Activated CD4-positive, CD25-positive, alpha-beta regulatory T cell treated with anti-CD3 and anti-CD28 coated beads, Interleukin-2, amount 50 U/mL, for 24 hours (primary cell): ENCODE measurements at places on chromosomes 4 and X.

- no peak for ATAC-seq
These were observed 53.5 kb downstream of the PLAC1 start for GRCh38 chrX:134604701-134605311.

DNA sequence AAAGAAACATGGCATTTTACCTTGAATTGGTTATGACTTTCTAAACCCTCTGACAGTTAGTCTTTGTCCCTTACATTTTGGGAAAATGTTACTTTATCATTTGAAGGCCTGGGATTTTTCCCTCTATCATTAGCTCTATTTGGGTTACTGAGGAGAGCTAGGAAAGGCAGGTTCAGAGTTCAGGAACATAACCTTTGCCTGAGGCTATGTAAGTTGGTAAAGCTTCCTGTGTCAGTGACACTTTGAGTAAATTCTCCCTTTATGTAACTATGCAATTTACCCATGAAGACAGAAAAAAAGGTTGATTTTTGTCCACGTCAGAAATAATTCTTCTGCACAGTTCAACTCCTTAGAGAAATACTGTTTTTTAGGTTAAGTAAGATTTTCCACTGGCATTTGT lies 171.8 kb upstream of the NRK start:
- no peak for ATAC-seq

DNA sequence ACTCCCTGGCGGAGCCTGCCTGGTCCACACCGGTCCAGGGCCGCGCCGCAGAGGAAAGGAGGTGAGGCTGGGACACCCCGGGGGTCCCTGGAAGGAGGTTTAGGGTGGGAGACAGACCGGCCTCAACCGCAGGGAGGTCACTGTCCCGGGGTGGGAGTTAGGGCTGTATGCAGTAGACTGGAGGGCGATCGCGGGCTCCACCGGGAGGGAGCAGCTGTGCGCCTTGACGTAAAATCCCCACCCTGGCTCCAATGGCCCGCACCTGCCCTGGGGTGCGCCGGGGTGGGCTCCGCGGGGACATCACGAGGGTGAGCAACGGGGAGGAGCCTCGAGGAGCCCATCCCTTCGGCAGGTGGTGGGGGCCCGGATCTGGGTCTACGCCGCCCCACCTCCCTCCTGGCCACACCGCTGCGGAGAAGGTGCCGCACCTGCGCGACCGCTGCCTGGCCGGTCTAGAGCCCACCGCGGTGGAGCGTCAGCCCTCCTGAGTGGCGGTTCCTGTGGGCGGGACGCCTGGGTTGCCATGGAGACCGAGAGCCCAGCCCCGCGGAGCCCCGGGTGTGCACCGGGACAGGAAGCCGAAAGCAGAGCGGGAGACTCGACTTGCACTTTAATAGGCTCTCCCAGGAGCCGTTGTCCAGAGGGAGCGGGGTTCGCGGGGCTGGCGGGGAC lies 105.1 kb downstream of the ADRA2C start:
- no peak for ATAC-seq

GRCh38 chr4:71201057-71201456 lies 137.8 kb upstream of the SLC4A4 start:
- ATAC-seq = no peak

DNA sequence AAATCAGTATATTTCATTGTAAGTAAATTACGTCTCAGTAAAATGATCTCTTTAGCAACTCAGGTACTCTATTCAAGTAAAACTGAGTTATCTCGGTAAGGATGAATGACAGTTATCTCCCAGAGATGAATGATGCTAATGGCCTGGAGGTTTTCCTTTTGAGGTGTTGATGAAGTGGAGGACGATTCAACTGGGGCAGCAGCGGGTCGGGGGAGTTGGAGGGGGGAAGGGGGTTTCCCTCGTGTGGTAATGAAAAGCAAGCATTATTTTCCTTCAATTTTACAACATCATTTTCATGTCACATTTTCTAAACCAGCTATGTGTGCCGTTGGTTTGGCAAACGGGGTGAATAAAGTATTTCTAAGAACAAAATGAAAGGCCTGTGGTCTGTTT lies 92.4 kb upstream of the ATXN3L start:
- no peak for ATAC-seq

DNA sequence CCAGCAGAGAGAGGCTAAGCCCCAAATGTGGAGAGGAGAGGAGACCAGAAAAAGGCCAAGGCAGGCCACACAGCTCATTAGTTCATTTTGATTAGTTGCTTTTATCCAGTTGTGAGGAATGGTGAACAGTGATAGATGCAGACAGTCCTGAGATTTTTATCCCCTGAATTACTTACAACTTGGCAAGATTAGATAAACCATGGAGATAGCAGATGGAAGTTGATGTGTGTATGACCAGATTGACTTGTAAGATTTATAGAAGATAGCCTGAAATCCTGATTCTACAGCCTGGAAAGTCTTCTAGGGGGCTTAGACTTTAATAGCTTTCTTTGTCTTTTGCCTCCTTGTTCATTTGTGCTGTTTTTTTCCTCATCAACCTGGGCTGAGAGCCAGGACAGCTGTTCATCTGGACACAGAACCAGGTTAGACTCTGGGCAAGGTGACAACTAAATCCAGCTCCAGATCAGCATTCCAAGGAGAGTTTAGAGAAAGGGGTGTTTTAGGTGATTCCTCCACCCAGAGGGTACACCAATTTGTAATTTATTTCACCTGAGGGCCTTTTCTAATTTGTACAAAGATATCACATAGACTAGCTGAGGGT lies 215.5 kb downstream of the SPATA18 start:
- no peak for ATAC-seq

DNA sequence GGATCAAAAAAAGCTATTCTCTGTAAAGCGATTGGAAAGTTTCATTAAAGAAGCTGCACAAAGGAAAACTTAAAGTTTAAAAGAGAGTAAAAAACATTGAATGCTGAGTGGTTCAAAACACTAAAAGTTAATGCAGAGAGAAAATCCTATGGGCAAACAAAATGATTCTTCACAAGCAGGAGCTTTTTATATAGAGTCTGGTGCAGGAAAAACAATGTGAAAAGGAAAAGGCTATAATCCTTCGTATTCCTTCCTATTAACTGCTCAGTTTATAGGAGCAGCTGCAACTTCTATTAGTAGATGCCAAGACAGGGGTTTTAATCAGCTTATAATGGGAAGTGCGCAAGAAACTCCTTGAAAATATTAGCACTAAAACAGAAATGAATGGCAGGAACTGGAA lies 100.7 kb downstream of the PDGFC start:
- no peak for ATAC-seq

DNA sequence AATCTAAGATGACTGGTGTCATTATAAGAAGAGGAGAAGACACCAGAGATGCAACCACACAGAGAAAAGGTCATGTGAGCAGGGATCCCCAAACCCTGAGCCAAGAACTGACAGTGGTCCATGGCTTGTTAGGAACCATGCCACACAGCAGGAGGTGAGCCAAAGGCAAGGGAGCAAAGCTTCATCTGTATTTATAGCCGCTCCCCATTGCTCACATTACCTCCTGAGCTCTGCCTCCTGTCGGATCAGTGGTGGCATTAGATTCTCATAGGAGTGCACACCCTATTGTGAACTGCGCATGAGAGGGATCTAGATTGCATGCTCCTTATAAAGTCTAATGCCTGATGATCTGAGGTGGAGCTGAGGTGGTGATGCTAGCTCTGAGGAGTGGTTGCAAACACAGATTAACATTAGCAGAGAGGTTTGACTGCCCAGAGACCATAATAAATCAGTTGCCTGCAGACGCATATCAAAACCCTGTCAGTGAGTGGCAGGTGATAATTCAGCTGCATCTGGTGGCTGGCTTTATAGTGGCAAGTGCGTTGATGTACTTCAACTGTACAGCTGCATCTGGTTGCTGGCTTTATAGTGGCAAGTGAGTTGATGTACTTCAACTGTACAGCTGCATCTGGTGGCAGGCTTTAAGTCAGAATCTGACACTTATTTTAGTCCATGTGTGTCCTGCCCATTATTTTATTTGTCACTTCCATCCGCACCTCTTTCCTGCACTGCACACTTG lies 19.8 kb upstream of the CXCL2 start:
- no peak for ATAC-seq

- no peak for ATAC-seq
These were observed 42.3 kb upstream of the CCSER1 start for GRCh38 chr4:90084967-90085295.

DNA sequence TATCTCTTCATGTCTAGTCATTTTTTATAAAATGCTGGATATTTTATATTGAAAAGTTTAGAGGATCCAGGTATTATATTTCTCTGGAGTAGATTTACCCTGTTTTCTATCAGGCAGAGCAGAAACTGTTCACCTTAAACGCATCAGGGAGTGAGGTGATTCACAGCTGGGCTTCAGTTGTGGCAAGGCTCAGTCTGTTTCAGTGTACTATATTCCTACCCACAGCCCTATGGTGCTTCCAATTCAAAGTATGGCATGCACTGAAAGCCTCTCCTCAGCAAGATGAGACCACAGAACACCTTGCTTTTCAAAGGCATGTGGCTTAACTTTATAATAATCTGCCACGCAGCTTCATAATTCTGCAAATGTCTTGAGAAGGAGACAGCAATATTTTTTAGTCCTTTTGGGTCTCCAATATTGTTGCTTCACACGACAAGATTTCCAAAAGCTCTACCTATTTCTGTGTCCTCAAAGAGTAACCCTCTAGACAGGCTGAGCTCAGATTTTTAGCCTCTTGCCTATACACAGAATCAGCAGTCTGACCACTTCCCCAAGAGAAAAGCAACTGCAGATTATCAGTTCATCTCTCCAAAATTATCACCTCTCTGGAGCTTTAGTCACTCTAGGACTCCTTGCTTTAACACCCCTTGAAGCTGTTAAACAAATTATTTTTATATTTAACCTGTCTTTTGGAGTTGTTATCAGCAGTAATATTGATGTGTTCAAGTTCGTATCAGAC lies 24.4 kb downstream of the PRDM5 start:
- no peak for ATAC-seq

DNA sequence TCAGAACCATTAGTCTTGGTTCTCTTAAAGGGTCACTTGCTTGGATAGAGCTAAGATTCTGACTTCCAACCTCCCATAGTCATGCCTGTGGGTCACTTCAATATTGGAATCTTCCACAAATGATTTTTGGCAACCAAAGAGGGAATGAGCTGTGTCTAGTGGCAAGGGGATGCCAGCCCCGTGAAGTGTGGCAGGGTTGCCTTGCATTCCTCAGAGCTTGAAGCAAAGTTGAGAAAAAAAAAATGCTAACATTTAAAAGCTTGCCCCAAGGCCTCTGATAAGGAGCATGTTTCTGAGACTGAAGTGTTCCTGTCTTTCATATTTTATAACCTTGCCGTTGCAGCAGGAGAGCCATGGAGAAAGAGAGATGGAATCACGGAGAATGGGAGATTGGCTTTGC lies 120.2 kb downstream of the PAPSS1 start:
- ATAC-seq = no peak
